Lower leg skin (tissue), 4 donors: ENCODE measurements at places on chromosomes 12 and 14. TPM values are rescaled to one million over a fixed set of nuclear protein-coding genes. Genes with fewer than 3 reads are reported as not detected.

Gene NRXN3
- 1.7 TPM for total RNA-seq

DNA sequence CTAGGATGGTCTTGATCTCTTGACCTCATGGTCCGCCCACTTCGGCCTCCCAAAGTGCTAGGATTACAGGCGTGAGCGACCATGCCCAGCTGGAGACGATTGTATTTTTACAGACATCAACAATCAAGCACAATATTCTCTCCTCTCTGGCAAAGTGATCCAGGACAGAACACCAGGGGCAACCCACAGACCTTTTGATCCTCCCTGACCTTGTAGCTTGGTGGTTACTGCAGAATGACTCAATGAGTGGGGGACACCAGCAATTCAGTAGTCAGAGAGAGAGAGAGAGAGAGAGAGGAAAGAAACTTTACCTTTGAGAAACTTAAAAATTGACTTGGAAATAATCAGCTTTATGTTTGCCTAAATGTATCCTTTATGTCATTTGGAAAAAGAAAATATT, 51.2 kb downstream of the DRAM1 start:
- DNase-seq: no peak

DNA sequence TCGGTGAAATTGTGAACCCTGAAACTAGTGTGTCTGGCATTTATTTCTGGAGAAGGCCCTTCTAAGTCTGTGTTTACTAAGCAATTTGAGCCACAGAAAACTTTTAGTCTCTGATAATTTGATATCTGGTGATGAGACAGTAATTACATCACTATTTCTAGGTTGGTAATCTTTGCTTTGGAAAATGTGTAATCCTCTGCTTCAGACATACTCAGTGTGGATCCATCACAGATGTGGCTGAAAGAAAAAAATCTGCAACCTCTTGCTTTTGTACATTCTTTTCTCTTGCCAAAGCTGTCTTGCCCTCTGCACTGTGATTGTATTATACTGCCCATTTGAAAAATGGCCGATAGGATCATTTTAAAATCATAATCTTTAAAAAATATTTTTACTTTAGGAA, 78.1 kb downstream of the PELI2 start:
- no peak for DNase-seq

DNA sequence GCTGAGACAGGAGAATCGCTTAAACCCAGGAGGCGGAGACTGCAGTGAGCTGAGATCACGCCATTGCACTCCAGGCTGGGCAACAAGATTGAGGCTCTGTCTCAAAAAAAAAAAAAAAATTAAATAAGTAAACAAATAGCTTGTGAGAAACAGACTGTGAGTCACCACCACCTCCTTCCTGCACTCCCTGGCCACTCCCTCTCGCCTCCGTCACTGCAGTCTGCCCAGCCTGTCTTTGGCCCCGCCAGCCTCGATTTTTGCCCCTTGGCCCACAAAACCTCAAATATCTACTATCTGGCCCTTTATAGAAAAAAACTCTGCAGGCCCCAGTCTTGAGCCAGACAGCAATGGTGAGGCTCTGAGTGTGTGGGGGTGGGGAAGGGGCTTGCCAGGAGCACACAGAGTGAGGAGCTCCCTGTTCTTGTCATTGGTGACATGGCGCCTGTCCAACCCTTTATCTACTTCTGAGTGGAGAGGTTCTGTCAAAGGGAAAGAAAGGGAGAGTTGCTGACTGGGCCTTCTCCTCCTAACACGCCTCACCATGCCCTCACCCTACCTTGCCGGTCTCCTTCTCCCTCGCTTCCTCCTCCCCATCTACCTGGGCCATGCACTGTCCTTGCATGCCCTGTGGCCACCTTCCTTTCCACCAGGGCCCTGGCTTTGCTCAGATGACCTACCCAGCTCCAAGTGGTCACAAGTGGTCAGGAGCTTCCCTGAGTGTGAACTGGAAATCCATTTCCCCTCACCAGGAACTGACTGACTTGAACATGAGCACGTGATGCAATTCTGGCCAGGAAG, 22.1 kb downstream of the LGMN start:
- peak; percentile 71 for DNase-seq

DNA sequence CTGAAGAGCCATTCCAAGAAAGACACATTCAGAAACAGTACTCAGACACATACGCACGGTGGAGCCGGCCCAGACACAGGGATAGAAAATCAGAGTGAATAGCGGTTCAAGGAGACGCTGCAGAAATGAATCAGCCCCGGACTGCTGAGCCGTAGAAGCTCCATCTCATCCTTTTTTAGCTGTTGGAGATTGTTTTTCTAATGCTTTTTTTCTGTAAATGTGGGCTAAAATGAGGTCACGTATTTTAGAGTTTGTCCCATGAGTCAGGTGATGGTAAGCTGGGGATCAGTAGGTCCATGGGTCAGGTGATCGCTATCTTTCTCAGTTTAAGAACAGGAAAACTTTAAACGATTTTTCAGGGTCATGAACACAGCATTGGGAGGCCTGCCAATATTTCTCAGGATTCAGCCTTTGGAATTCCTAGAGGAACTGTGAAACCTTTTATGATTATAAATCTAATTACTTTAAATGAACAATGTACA, 202.4 kb downstream of the ITPR2 start:
- DNase-seq: no peak

Gene GNG2
- 6.6 TPM for total RNA-seq

DNA sequence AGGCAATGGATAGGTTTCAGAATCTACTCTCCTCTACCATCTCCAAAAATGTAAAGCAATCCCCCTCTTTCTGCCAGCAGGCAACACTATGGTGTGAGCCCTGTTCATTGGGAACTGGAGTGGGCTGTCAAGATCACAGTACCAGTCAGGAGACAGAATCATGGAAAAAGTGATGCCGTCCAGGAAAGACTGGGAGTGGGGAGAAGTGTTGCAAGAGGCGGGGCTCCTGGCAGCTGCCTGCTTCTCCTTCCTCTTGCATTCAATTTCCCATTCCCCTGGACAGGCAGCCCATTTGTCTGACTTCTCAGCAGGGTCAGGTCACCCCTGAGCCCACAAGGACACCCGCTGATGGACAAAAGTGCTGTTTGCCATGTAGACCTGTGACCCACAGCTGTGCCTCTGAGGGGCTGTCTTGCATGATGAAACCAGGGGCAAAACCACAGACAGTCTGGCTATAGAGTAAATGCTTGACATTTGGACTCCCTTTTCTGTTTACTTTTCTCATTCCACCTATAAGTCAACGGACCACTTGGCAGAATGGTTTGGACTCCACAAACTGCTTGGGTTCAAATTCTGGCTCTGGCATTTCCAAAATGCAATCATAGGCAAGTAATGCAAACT, 30.1 kb upstream of the RPH3A start:
- no peak for DNase-seq

Gene ASIC1
- total RNA-seq: 0.25 TPM

DNA sequence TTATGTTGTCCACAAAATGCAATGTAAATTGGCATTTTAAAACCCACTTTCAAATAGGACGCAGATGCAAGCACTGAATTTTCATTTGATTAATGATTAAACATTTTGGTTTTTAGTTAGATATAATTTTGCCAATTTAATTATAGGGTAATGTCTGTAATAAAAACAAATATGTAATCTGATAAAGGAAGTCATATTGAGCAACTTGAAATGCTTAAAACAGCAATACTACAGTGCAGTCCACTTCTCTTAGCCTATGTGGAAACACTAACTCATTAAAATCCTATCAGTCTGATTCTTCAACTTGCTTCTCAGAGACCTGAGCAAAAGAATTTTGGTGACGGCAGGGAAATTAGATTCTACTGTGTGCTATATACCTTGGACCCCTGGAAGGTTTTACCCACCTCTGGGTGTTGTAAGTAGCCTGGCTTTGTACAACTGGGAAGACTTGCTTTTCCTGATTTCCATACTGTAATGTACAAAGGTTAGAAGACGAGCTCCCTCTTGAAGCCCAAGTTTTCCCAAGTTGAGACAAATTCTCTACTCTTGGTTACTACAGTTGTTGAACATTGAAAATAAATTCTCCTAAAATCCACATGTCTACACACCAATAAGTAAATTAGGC, 4.1 kb downstream of the TRHDE start:
- DNase-seq: no peak

DNA sequence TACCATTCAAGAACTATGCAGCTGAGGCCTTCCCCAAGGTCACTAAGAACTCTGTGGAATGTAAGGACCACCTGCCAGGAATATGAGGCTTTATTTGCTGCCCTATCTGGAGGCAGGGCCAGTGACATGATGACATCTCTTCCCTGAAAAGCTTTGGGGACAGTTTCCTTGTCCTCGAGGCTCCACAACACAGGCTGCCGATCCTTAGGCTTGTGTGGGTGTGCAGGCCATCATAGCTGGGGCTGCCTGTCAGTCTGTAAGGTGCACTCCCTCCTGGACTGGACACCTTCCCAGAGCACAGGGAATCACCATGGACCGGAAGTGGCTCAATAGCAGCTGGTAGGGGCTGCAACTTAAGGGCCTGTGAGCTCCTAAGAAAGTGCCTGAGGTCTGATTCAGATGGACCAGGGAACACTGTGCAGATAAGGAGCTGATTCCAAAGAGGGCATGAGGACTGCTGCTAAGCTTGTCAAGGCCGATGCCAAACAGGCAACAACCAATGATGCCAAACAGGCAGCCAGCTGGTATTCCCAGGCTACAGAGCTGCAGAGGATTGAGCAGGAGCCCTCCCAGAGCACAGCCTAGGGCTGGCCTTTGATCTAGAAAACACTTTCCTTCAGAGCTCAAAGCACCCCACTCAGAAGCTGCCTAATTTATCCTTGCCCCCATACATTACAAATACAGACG, 84.3 kb downstream of the CRACR2A start:
- no peak for DNase-seq

Gene PLBD1
- total RNA-seq: 64.1 TPM

DNA sequence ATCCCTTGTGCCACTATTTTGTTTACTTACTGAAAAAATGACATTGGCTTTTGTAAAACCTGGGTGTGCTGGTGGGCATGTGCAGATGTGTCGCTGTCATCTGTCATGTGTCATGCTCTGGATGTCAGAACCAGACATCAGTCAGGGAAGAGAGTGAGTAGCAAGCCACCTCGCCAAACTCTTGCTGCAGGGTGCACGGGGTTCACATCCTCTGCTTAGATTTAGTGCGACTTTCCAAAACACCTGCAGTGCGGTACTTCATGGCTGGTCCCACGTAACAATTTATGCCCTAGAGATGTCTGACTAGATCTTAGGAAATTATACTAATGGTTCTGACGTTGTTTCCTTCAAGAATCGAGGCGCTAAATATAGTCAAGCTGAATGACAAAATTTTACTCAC, 106.7 kb downstream of the CRADD start:
- no peak for DNase-seq

Gene PPM1H
- 2.2 TPM for total RNA-seq

DNA sequence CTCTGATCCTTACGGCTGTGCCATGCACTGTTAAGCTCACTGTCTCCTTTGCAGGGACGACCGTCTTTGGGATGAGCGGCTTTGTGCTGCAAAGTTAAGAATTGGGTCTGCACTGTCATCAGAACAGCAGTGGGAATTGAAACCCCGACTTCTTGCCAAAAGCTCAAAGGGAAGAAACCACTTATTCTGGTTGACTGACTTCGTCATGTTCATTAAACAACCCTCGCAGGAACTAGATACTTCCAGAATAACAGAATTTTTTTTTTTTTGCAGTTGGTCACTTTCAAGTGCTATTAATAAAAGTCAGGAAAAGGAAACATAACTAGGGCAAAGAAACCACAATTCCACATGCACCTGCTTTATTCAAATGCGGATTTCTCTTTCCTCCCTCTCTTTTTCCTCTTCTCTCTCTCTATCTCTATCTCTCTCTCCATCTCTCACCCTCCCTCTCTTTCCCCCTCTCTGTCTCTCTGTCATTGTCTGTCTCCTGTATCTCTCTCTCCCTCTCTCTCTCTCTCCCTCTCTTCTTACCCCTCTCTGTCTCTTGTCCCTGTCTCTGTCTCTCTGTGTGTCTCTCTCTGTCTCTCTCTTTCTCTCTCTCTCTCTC, 12.3 kb upstream of the GLT1D1 start:
- DNase-seq: no peak

Gene GPR137C
- 0.23 TPM for total RNA-seq

DNA sequence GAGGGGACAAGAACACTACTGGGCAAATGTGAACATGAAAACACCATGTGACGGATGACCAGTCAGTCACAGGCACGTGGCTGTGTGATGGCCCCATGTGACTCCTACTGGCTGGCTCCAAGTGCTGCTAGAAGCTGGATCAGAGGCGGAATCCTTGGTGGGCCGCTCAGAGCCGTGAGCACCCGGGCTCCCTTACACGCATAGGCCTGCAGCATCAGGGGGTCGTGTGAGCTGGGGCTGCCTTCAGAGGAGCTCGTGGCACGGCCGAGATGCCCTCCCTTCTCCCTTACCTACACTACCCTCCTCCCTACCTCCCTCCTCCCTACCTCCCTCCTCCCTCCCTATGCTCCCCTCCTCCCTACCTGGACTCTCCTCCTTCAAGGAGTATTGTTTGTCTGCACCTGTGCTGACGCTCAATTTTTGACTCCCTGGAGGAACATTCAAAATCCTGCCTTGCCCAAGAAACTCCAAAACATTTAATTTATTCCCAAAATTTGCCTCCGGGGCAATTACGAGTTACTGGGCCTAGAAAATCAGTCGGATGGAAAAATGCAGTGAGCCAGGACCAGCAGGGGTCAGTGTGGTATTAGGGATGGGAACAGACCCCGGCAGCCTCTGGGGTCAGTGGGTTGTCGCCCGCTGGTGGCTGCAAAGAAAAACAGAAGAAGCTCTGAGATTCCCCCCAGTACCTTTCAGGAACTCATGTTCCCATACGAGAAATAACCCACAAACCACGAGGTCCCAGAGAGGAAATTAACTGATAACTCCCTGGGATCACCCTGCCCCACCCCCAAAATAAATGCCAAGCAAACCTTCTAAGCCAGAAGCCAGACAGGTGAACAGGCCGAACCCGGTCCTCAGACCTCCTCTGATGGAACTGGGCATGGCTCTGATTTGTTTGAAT, 61.3 kb downstream of the C14orf132 start:
- peak; percentile 94 for DNase-seq

GRCh38 chr12:40635141-40635731, 57.0 kb upstream of the CNTN1 start:
- DNase-seq: no peak

- no peak for DNase-seq
Observed at GRCh38 chr12:24615967-24616411, 332.9 kb downstream of the BCAT1 start.

Gene KRT2
- total RNA-seq: 2,212 TPM

Gene NYNRIN
- total RNA-seq: 37.8 TPM

- no peak for DNase-seq
Observed at GRCh38 chr12:93847517-93848474, 170.6 kb downstream of the CRADD start.
